ENCODE measurements at places on chromosomes 16 and 17. TPM values are rescaled to one million over a fixed set of nuclear protein-coding genes. Genes with fewer than 3 reads are reported as not detected.

DNA sequence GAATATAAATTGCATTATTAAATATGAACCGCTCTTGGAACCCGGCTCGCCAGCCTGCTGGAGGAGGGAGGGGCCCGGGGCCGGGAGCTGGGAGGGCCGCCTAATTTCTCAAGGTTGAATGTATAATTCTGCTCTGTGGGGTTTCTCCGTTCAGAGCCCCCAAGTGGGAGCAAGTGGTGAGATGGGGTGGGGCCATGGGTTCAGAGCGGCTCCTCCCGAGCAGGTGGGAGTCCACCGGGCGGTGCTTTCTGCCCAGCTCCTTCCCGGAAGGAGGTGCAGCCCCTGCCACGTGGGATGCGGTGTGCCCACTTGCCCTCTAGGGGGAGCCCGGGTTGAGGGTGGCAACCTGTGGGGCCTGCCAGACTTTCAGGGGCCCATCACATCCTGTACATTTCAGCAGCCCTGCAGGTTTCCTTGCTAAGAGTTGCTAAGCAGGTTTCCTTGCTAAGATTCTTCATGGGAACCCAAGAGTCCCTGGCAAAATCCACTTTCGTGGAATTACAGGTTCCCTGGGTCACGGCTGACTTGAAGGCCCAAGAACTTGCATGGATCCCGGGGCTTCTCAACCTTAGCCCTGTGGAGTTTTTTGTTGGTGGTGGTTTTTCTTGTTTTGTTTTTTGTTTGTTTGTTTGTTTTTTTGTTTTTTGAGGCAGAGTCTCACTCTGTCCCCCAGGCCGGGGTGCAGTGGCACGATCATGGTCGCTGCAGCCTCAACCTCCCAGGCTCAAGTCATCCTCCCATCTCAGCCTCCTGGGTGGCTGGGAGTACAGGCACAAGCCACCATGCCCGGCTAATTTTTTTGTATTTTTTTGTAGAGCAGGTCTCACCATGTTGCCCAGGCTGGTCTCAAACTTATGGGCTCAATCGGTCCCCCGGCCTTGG is 196.7 kb upstream of the GSE1 start:
- DNase-seq = peak; percentile 78

DNA sequence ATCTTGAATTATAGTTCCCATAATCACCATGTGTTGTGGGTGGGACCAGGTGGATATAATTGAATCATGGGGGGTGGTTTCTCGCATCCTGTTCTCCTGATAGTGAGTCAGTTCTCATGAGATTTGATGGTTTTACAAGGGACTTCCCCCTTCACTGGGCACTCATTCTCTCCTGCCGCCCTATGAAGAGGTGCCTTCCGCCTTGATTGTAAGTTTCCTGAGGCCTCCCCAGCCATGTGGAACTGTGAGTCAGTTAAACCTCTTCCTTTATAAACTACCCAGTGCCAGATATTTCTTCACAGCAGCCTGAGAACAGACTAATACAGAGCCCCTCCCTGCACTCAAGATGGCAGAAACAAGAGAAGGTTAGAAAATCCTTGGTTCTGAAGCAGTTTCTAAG is 26.4 kb downstream of the LDAF1 start:
- no peak for DNase-seq

TAF1C gene
- total RNA-seq = 50.0 TPM

DNA sequence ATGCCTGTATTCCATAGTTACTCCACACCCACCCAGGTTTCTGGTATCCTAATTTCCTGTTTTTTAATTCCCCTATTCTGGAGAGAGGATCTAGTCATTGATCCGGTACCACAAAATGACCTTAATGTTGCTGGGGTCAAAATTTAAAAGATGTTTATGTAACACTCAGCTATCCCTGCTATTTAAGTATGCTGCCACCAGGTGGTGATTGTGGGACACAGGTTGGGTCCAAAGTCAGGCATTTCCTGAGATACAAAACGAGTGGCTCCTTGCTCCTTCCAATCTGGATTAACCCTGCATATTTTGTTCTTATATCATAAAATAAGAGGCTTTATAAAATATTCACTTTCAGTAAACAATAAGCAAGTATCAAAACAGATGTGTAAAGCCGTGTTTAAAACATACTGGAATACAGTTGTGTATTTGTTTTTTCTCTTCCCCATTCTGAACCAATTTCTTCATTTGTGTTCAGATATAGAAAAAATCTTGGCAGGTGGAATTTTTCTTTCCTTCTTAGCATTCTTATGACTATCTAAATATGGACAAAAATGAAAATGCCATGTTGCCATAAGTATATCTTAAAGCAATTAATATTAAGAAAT is 16.3 kb downstream of the HS3ST4 start:
- DNase-seq = no peak

GRCh38 chr17:18016426-18016825 is 22.5 kb downstream of the ATPAF2 start:
- DNase-seq = no peak

DNA sequence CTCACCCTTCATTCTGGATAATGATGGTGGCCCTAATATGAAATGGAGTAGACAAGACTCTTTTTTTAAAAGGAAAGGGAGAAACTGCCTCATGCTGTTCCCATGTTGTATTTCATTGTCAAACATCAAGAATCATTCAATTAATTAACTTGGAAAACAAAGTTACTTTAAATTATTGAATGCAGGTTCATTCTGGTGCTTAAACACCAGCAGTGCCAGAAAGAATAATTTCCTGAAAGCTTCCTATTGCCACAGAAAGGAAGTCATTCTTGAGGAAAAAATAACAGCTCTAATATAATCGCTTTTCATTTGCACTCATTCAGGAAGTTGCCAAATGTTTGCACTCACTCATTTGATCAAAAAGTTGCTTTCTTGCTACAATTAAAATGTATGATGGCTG is 497.1 kb upstream of the CDH11 start:
- no peak for DNase-seq

DNA sequence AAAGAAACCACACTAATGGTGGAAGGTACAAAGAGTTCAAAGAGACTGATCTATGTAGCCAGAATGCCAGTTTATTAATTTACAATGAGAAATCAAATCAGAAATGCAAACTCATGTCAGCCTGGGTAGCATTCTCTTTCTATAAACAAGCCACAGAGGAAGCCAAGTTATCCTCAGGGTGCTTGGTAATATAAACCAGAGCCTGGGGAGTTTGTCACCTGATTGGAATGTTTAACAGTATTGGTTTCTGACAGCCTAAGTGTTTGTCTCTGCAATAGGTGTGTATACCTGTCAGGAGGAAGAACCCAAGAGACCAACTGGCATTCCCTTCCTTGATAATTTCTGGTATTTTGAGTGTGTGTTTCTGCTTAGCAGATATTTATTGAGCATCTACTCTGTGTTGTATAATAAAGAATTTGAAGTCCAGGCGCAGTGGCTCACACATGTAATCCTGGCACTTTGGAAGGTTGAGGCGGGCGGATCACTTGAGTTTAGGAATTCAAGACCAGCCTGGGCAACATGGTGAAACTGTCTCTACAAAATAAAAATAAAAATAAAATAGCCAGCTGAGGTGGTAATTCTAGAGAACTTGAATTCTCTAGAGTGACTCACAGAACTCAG is 3.1 kb upstream of the C17orf58 start:
- DNase-seq = no peak

All from left lung (tissue), 14 donors.